ENCODE measurements at places on chromosomes 4 and X. TPM values are rescaled to one million over a fixed set of nuclear protein-coding genes. Genes with fewer than 3 reads are reported as not detected.

- ATAC-seq = no peak
Observed at GRCh38 chr4:184477201-184477999, 3.0 kb upstream of the IRF2 start.

DNA sequence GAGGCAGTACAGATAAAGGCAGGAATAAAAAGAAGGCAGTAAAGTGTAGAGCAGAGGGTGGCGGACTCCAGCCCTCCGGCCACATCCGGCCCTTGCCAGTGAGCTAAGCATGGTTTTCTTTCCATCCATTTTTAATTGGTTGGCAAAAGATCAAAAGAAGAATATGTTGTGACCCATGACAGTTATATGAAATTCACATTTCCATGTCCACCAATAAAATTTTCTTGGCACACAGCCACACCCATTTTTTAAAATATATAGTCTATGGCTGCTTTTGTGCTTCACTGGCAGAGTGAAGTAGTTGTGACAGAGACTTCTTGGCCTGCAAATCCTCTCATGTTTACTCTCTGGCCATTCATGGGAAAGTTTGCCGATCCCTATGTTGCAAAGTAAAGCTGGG lies 29.8 kb downstream of the SLC9A6 start:
- ATAC-seq = no peak

DNA sequence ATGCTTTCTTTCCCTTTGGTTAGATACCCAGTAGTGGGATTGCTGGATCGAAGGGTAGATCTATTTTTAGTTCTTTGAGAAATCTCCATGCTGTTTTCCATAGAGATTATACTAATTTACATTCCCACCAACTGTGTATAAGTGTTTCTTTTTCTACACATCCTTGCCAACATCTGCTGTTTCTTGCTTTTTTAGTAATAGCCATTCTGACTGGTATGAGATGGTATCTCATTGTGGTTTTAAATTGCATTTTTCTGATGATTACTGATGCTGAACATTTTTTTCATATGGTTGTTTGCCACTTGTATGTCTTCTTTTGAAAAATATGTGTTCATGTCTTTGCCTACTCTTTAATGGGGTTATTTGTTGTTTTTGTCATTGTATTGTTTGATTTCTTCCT lies 6.6 kb upstream of the AGA start:
- ATAC-seq = no peak

Gene NUDT11
- total RNA-seq = 0.96 TPM

- ATAC-seq = peak; percentile 96
Observed at GRCh38 chr4:304969-305680, at the start of gene ZNF732. TSS of gene ZNF732 (minus strand) at chr4:305474. CDS start at chr4:305310, 164 bp downstream.

DNA sequence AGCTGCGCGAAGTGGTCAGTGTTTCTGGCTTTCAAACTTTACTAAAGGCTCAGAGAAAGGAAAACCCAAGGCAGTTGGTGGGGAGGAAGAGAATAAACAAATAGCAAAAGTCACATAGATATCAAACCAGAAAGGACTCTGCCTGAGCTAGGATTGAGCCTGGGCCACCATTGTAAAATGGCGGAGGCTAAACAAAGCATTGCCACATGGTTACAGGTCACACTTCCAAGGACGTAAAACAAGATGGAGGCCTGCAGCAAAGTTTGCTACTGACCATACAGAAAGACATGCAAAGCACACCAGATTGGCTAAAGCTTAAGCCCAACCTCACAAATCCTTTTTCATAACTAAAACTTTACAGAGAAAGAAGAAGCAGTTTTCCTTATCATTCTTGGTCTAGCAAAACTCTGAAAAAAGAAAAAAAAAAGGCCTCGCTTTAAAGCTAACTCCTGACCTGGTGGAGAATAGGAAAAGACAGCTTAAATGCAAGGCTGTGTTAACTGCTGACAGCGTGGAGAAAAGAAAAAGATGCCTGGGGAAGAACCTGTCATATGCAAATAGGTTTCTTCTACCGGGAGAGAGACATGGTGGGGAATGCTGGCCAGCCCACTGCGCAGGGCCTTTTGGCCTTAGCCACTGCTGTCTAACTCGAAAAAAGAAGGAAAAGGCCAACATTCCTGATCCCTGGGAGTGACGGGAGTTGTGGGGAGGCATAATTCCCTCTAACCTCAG lies 81.8 kb upstream of the SMARCA5 start:
- ATAC-seq = no peak

DNA sequence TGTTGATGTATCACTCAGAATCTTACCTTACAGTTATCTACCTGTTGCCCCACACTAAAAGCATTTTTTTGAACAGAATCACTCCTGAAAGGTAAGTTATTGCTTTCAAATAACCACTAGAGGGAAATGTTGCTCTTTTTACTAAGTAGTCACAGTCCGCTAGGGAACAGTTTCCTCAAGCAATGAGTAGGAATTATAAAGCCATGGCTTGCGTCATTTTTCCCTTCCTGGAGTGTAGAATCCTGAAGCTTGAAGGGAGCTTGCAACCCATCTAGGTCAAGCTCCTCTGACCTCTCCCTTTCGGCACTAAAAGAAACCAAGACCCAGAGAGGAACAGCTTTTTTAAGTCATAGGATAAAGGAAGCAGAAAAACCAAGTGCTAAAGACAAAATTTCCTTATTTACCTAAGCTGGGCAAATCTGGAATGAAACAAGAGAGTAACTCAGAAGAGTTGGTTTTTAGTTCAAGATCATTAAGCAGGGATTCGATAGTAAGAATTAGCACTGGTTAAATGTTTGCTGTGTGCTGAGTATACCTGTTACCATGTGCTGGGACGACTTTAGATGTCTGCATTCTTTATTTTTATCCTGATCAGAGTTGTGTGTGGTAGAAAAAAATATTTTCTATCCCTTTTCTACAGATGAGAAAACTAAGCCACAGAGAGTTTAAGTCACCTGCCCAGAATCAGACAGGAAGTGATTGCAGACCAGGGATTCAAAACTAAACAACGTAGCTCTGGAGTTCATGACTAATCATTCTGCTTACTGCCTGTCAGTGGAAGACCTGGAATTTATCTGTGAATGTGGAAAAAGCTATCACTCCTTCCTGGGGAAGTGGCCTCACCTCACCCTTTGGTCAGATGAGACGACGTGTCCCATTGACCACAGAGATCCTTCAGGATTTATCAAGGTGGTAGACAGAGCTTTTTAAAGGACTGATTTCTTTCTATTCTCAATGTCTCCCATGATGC lies 631.5 kb downstream of the RAB28 start:
- ATAC-seq = peak; percentile 67

- ATAC-seq = no peak
Observed at GRCh38 chr4:182760551-182761043, 156.6 kb downstream of the DCTD start.

Gene PCSK1N
- 0.36 TPM for total RNA-seq

Gene TCEAL2
- total RNA-seq = not detected

Data from esophagus mucosa (tissue), 1 donor.